ENCODE measurements at places on chromosomes 6 and 20.

- no peak for DNase-seq
Measured at GRCh38 chr6:40630051-40630450, 42.9 kb upstream of the LRFN2 start.

- DNase-seq, result peak; percentile 62
Measured at GRCh38 chr6:30955367-30956042, 14.7 kb downstream of the MUCL3 start.

DNA sequence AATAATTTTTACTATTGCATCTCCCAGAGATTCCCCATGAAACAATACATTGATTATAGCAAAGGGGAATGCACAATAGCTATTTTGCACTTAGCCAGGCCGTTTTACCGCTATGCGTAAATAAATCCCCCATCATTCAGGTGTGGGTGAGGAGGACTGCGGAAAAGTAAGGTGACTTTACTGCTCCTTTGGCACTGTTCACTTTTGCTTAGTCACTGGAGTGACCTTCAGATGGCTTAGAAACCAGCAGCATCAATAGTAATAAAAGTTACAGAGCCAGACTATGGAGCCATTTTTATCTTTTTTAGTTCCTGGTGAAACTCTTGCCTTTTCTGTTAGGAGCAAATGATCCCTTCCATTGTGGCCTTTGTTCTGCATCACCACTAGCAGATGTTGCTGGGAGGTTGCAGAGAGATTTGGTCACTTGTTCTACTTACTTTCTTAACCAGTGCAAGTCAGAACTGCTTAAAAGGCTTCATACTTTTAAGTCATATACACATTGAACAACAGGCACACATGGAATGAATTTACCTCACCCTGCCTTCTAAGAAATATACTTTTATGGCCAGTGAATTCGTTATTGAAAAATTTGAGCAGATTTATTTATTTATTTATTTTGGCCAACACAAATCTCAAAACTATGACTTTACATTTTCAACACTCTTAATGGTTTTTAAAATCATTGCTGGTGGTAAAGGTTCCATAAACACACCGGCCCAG lies 12.1 kb upstream of the BTBD3 start:
- no peak for DNase-seq

- no peak for DNase-seq
Measured at GRCh38 chr20:12860619-12861247, 148.0 kb upstream of the SPTLC3 start.

- DNase-seq, result no peak
Measured at GRCh38 chr6:97322811-97323210, 39.8 kb upstream of the MMS22L start.

- no peak for DNase-seq
Measured at GRCh38 chr20:57794600-57795341, 85.0 kb upstream of the PMEPA1 start.

All from stimulated activated CD8-positive, alpha-beta memory T cell treated with anti-CD3 and anti-CD28 coated beads, Interleukin-2, amount 100 ng/mL, for 1 hour (primary cell).